ENCODE measurements at places on chromosomes 5 and 9.

DNA sequence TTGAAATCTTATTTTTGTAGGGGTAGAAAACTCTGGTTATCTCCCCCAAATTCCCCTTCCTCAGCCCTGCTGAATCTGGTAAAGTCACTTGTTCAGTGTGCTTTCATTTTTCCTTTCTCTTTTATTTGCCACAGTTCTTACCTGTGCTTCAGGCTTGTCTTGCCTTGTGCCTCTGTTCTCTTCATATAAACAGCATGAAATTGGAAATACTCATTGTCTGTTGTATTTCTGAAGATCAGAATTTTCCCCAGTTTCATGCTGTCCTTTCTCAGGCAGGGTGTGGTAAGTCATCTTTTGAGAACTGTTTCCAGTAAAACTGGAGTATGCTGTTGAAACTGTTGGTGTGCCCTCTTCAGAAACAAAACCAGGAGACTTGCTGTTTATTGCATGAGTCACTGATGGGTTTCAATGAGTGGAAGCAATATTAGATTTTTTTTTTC lies 7.0 kb downstream of the PAM start:
- DNase-seq = no peak

DNA sequence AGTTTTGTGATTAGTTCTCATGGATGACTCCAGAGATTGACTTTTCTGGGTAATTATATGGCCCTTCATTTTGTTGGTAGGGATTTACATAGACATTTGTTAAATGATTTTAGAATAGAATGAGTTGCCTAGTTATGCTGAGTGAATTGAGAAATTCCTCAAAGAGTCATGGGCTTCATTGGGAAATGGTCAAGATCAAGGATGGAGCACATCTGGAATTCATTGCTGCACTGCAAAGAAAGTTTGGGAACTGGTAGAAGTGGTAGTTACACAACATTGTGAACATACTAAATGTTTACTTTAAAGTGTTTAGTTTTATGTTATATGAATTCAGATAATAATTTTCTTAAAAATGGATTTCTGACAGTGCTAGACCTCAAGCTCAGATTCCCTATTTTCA lies 46.5 kb downstream of the PIP5K1B start:
- DNase-seq = no peak

GRCh38 chr9:95834281-95834907 lies 41.1 kb upstream of the ERCC6L2 start:
- no peak for DNase-seq

DNA sequence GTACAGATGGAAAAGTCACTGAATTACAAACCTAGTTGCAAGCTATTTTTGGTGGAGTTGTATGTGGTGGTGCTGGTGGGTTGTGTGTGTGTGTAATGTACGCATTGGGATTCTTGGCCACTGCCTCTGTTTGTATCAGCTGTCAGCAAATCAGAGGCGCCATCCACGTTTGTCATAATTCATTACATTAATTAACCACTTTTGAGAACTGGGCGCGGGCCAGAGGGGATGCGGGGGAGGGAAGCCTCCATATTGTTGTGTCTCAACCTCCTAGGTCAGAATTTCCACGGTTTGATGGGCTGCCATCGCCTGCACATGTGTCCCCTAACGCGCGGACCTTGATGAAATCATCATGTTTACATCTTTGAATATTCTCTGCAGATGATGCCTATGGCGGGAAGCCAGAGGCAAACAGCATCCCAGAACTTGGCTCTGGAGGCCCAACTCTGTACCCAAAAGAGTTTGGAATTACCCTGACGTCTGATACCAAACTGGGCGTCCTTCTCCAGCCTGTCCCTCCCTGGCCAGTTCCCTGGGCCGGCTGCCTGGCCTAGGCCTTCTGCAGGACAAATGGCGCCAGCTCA lies 54.9 kb downstream of the FGF18 start:
- DNase-seq = no peak

DNA sequence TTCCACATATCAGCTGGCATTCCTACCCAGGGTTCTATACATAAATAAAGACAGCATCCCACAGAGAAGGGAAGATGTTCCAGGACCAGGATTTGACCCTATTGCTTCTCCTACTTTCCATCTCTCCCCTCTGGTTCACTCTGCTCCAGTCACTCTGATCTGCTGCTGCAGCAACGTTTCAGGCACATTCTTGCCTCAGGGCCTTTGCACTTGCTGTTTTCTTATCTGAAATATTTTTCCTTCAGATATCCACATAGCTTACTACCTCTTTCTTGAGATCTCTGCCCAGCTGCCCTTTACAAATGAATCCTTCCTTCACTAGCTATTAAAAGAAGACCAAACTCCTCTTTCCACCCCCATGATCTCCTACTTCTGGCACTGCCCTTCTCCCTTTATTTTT lies 204.5 kb downstream of the SPOCK1 start:
- no peak for DNase-seq

GRCh38 chr9:133420392-133420827 lies 1.8 kb upstream of the ADAMTS13 start:
- no peak for DNase-seq

GRCh38 chr5:62263401-62263800 lies 42.6 kb upstream of the KIF2A start:
- no peak for DNase-seq

GRCh38 chr5:156310115-156310514 lies 16.8 kb upstream of the SGCD start:
- no peak for DNase-seq
